ENCODE measurements at places on chromosomes 16 and 17. TPM values are rescaled to one million over a fixed set of nuclear protein-coding genes. Genes with fewer than 3 reads are reported as not detected.

The CDH5 gene
- total RNA-seq: 0.06 TPM

The LRRC37A3 gene
- total RNA-seq: 5.4 TPM

The CBX8 gene
- total RNA-seq: 4.9 TPM

The BRCA1 gene
- 41.0 TPM for total RNA-seq

The PRKCA gene
- 17.6 TPM for total RNA-seq

The HAS3 gene
- total RNA-seq: 0.09 TPM

The MGAT5B gene
- 4.1 TPM for total RNA-seq

The CDK5R1 gene
- 4.2 TPM for total RNA-seq

GRCh38 chr17:76381633-76382350 lies 2.6 kb upstream of the SPHK1 start:
- no peak for DNase-seq

DNA sequence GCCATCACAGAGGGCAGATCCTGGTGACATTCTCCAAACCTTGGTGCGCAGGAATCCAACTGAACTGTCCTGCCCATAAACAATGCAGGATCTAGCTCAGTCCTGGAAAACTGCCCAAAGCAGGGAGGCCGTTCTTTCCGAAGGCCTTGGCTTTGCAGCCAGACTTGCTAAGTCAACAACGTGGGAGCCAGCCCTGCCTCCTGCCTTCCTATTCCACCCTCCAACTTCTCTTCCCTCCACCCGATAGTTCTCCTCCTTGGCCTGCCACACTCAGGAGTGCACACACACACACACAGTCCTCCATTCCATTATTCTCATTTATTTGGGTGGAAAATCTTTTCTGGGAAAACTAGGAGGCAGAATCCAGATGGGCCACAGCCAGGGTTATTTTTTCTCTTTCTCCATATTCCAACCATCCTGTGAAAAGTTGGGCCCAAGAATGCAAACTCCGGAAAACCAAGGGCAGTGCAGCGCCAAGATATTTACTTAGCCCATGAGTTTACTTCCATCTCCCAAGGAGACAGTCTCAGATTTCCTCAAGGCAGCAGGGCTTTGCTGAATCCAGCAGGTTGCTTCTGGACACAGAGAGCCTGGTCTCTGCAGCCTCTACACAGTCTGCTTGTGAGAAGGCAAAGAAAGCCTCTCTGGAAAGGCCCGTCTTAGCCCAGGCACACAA lies 15.8 kb downstream of the COPRS start:
- DNase-seq: peak; percentile 36

DNA sequence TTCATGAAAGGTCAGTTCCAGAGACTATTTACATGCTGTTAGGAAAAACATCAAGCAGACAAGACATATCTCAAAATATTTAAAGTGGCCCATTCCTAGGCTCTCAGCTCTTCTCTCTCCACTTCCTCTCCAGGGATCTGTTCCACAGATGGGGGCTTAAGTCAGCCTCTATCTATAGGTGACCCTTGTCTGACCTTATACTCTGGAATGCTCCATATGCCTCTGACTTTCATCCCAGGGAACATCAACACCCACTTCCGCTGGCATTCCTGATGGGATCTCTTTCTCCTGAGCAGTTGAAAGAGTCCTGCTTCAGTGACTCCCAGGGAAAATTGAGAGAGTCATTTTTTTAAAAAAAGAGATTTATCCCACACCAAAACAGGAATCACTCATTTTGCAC lies 11.5 kb upstream of the WIPI1 start:
- DNase-seq: no peak

DNA sequence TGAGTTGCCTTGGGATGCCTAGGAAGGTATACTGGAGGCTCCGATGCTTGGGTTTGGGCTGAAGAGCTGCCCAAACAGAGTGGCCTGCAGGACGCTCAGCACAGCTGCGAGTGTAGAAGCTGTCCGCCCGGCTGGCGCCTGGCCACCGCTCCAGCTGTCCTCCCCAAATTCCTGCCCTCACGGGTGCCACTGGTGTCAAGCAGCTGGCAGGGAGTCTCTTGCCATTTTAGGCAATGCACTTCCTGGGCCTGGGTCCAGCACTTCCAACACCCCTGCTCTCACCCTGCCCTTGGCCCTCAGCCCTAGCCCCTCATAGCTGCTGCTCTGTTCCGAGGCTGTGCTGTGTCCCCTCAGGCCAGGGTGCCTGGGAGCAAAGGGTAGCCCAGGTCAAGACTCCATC lies 5.2 kb upstream of the PKMYT1 start:
- DNase-seq: no peak

DNA sequence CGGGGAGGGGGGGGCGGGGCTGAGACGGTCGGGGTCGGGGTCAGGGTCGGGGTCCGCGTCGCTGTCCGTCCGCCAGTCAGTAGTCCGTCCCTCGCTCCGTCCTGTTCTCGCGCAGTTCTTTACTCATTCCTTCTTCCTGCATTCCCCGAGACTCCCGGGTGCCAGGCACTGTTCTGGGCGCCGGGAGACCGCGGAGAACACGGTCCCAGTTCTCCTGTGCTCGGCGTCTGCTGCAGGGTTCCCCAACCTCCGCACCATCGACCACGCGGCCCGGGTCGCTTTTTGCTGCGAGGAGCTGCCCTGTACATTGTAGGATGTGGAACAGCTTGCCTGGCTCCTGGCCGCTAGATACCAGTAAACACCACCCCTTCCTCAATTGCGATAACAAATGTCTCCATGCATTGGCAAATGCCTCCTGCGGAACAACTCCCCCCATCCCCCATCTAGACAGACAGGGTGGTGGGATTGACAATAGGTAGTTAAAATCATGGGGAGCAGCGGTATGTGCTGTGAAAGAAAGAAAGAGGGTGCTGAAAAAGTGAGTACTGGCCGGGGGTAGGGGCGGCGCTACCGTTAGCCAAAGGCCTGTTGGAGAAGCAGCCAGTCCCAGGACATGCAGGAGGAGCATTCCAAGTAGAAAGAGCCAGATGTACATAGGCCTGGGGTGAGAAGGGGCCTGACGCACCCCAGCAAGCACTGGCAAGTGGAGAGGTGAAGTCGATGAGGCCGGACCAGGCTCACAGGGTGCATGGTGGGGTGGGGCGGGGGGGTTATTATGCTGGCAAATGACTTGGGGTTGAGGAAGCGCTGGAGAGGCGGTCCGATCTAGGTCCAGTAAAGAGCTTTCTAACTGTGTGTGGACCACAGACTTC lies 631 bp downstream of the TRAF7 start:
- DNase-seq: peak; percentile 50

DNA sequence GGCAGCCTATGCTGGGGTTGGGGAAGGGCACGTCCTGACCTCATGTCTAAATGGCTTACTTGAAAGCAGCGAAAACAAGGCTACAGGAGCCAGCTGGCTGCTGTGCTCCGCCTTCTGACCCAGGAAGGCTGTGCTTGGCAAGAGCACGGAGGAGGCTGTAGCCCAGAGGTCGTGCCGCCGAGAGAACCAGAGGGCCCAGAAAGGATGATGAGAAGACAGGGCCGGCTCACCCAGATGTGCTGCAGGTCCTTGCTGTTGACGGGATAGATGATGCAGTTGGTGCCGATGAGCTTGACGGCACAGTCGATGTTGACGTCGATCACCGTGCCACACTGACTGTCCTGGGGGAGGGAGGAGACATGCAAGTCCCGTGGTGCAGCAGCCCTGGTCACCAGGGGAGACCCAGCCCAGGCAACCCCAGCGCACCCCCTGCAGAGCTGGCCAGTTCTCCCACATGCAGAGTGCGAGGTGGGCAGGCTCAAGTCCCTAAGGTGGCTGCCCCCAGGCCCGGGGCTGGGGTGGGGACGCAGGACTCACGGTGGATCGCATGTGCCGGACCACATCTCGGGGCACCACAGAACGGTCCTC lies 20.7 kb downstream of the SPHK1 start:
- DNase-seq: no peak

DNA sequence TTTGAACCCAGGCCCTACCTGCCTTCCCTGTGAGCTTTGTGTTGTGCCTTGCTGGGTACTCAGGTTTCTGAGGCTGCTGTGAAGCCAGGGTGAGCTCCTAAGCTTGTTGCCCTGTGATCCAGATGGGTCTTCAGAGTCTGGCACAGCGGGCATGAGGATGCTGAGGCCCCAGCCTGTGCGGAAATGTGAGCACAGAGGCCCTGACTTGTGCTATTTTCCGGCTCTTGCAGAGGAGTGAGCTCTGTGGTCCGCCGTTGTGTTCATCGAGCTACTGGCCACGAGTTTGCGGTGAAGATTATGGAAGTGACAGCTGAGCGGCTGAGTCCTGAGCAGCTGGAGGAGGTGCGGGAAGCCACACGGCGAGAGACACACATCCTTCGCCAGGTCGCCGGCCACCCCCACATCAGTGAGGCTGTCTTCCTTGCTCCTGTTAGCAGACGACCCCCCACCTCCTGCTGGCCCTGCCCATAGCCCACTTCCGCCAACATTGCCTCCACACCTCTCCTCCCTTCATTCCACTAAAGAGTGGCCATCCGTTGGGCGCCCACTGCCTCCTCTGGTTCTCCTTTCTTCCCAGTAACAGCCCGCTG lies 2.7 kb downstream of the PHKG2 start:
- no peak for DNase-seq

GRCh38 chr17:29874931-29875596 lies 55.0 kb downstream of the SSH2 start:
- no peak for DNase-seq

DNA sequence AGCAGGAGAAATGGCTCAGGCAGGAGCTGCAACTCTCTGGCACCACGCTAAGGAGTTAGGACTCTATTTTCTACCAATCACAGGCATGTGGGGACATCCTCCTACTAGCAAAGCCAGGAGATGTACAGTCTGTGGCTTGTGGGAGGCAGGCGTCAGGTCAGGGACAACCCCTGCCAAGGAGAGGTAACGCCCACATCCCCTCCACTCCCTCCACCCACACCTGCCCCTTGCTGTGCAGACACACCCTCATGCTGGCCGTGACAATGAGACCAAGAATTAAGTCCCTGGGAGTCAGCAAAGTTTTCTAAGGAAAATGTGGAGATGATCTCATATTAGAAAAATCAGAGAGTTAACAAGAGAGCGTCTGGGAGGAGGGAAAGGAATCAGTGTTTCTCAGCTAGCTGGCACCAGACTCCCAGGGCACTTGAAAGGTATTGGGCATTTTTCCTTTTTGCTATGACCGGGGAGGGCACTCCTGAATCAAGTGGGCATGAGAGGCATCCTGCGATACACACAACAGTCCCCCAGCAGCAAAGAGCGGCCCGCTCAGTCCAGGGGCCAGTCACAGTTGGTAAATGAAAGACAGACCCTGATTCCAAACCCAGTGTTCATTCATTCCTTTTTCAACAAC lies 87.3 kb upstream of the RPL38 start:
- DNase-seq: peak; percentile 78

GRCh38 chr17:5508810-5509209 lies 22.4 kb downstream of the MIS12 start:
- peak; percentile 86 for DNase-seq

DNA sequence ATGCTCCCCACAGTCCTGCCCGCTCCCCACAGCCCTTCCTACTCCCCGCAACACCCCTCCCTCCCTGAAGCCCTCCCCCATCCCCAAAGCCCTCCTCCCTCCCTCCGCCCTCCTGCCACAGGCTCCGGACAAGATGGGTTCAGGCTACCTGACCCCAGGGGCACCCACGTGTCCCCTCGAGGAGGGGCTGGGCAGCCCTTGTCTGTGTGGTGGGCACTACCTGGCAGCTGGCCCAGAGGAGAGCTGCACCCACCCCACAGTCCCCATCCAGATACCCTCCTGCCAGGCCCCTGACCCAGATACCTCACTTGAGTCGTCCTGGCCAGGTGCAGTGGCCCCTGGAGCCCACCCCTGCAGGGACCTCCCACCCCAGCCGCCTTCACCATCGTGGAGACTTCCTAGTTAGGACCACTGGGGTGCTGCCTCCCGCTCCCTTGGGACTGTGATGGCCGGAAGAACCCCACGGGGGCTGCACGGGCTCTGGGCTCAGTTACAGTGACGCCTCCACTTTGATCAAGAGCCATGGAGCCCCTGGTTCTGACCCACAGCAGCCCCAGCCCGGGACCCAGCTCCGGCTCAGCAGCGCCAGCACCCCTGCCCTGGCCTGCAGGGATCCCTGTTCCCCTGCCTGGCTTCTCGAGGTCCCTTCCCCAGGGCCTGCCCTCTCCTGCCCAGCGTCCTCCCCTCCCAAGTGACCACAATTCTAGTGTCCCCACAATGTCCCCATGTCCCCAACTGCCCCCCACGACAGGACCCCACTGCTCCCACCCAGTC lies 806 bp downstream of the PERCC1 start:
- DNase-seq: no peak

- peak; percentile 14 for DNase-seq
These were observed 150.0 kb upstream of the RBFOX1 start for GRCh38 chr16:7182510-7183109.

- no peak for DNase-seq
These were observed 206.7 kb downstream of the CDH13 start for GRCh38 chr16:82833378-82833993.

GRCh38 chr16:69688589-69688988 lies 37.8 kb downstream of the NQO1 start:
- DNase-seq: no peak

DNA sequence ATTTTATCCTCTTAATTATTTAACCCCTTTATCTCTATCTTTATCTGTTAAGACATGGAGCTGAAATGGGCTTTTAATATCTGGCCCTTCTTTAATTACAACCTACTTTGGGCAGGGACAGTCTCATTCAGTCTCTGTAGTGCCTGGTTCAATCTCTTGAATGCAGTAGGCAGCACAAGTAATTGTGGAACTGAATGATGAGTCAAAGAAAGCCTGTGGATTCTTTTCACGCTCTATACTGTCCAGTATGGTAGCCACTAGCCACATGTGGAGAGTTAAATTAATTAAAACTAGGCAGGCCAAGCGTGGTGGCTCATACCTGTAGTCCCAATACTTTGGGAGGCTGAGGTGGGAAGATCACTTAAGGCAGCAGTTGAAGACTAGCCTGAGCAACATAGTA lies 9.3 kb downstream of the BPTF start:
- DNase-seq: no peak

- DNase-seq: no peak
These were observed 28.7 kb upstream of the DNAI2 start for GRCh38 chr17:74245145-74245831.

DNA sequence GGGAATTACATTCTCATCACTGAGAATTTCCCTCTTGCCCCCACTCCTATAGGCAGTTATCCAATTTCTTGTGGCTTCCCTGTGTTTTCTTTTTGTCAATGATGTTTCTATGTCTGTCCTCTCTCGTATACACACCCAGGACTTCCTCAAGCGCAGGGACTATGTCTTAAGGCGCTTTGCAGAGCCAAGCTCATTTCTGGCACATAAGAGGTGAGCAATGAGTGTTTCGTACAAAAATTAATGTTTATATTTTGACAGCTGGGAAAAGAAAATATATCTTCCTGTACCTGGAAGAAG lies 947 bp downstream of the DDX42 start:
- peak; percentile 13 for DNase-seq

Data from Daoy (cell line).